ENCODE measurements at places on chromosomes 13 and 19.

- no peak for DNase-seq
These were observed 1552.2 kb downstream of the PCDH9 start for GRCh38 chr13:65677906-65678305.

- DNase-seq, result no peak
These were observed 73.5 kb upstream of the GJB6 start for GRCh38 chr13:20305587-20305986.

DNA sequence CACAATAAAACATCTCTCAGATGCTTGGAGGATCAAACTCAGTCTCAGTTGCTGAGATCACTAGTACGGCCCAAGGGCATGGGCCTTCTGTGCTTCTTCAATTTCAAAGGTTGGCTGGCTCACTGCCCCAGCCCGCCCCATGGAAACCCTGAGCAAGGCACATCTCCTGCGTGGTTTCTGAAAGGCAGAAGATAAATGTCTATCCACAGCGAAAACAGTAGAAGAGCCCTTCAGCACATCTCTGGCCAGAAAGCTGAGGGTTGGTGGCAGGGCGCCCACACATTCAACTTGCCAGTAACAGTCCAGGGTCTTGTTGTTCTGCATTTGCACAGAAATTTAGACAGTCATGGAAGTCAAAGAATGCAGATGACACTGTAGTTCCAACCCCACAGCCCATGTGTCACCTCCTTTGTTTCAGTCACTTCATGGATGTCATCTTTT, 24.0 kb upstream of the KATNAL1 start:
- DNase-seq, result no peak

GRCh38 chr13:41059456-41060081, 1.7 kb upstream of the WBP4 start:
- no peak for DNase-seq

GRCh38 chr19:48588670-48589401, 17.7 kb upstream of the SPACA4 start:
- peak; percentile 78 for DNase-seq

DNA sequence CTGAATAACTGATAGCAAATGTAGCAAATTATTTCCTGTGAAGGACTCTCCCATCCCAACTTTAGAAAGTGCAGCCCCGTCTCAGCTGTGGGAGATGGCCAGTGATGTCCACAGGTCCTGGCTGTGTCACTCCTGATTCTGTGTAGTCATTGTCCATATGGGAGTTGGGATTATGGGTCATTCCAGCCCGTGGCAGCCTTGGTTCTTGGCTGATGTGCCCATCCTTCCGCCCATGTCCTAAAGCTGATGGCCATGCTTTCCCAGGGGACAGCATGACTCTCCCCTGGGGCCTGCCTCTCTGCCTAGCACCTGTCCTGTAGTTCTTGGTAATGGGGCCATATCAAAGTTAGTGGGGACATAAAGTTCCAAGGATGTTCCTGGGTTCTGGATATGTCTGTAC, 43.9 kb upstream of the C1QTNF9 start:
- DNase-seq, result no peak

- no peak for DNase-seq
These were observed 134.3 kb downstream of the UGGT2 start for GRCh38 chr13:95918860-95919259.

GRCh38 chr13:113749507-113749906, 9.5 kb upstream of the TMEM255B start:
- no peak for DNase-seq

DNA sequence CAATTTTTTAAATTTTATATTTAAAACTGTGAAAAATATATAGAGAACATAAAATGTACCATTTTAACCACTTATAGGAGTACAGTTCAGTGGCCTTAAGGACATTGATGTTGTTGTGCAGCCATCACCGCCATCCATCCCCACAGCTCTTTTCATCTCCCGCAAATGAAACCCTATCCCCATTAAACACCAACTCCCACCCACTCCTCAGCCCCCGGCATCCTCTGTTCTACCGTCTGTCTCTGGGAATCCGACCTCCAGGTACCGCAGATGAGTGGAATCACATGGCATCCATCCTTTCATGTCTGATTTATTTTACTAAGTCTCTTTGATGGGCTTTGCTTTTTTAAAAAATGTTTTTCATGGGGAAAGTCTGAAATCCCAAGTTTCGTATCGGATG, 23.8 kb upstream of the SMIM17 start:
- no peak for DNase-seq

GRCh38 chr19:30428092-30428680, 56.0 kb downstream of the ZNF536 start:
- no peak for DNase-seq

GRCh38 chr19:32404213-32404932, 1.2 kb upstream of the DPY19L3 start:
- DNase-seq, result no peak

DNA sequence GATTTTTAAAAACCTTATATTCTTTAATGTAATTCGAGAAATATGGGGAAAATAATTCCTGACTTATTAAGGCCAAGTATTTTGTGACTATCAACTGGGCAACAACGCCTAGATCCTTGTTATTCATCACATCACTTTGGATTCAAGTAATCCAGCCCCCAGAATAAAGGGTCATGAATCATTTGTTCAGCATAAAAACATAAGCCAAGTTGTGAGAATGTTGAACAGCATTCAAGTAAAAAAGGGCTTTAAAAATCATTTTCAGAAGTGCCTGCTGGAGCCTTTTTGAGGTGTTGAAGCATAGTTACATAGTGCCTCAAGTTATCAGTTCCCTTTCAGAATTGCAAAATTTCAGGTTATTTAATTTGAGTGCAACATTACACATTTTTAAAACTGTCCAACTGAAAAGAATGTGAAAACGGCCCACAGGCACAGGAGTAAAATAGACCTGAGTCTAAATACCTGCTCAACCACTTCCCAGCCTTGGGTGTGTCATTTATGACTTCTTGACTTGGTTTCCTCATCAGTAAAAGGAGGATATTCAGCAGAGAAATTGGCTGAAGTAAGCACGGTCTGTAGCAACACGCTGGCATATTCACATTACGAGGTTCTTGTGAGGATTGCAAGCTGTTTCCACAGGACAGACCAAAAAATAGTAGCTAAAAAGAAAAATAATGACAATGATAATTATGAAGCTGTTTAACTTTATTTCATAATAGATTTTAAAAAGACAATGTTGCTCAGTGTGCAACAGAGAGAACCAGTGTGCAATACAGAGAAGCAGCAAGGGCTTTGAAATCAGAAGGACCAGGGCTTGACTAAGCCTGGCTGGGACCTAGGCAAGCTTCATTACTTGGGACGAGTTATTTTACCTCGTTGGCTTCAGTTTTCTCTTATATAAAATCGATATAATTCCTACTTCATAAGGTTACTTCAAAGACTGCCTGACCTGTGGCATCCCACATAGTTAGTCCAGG, 56.6 kb downstream of the MBNL2 start:
- DNase-seq, result no peak

GRCh38 chr13:102703726-102704035, 8.8 kb upstream of the METTL21C start:
- DNase-seq, result no peak

- DNase-seq, result no peak
These were observed 324.1 kb upstream of the KLHL1 start for GRCh38 chr13:70432276-70432805.

- DNase-seq, result no peak
These were observed 125.0 kb upstream of the SOX1 start for GRCh38 chr13:111941845-111942447.

DNA sequence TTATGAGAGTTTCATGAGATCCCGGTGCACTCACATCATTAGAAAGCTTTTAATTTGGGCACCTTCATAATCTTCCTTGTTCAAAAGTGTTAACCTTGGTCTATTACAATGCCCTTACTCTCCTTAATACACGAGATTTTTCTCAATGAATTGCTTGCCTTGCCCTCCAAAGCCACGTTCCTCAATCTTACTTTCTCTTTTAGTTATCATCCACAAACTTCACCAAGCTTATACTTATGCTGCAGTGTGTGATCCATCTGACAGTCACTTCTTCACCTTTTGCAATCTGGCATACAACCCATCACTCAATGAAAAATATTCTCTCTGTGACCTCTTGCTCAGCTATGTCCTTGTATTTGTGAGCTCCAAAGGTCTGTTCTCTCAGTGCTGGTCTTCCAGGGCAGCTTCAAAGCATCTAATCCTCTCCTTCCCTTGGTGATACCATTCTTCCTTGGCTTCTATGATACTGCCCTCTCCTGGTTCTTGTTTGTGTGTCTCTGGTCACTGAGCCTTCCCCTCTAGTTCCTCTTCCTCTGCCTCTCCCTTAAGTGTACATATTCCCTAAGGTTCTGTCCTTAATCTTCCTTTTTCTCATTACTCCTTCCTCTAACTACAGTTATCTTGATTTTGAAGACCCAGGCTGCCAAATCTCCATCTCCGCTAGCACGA, 202.2 kb upstream of the STARD13 start:
- no peak for DNase-seq

GRCh38 chr19:45814851-45815480, at the start of gene RSPH6A:
Gene RSPH6A (minus strand): TSS chr19:45815308. CDS start chr19:45815176, 132 bp downstream.
- no peak for DNase-seq

DNA sequence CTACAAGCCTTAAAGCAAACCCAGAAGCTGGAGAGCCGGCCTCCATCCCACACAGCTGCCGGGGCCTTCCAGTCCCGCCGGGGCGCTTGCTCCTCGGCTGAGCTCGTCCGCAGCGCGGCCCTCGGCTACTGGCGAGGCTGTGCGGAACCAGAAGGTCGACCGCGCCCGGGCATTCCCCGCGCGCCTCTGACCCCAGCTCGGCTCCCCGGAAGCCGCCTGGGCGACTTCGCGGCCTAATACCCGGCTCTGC, 863 bp downstream of the ANKRD10 start:
- DNase-seq, result no peak

DNA sequence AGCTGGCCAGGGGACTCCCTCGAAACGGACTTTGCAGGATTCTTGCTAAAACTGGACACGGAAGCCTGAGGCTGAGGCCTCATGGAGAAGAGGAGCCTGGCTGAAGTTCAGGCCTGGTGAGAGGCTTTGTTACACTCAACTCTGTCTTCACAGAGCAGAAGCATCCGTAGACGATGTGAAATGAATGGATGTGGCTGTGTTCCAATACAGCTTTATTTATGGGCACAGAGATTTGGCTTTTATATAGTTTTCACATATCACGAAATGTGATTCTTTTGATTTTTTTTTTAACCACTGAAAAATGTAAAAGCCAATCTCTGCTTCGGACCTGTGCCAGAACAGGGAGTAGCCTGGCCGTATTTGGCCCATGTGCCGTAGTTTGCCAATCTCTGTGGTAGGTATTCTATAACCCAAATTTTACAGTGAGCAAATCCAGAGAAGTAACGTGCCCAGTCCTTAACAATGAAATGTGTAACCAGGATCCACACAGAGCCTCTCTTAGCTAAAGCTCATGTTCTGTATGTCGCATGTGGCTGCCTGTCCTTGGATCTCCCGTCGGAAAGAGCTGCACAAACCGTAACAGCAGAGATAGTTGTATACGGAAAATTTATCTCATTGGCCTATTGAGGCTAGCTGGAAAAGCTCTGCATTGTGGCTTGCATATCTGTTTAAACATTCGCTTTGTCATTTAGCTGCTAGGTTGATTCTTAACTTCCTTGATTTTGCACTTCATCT, 171.6 kb upstream of the RNF113B start:
- DNase-seq, result no peak

- no peak for DNase-seq
These were observed 221.5 kb downstream of the RGCC start for GRCh38 chr13:41678848-41679247.

- DNase-seq, result no peak
These were observed 69.7 kb downstream of the UFM1 start for GRCh38 chr13:38419312-38419873.

DNA sequence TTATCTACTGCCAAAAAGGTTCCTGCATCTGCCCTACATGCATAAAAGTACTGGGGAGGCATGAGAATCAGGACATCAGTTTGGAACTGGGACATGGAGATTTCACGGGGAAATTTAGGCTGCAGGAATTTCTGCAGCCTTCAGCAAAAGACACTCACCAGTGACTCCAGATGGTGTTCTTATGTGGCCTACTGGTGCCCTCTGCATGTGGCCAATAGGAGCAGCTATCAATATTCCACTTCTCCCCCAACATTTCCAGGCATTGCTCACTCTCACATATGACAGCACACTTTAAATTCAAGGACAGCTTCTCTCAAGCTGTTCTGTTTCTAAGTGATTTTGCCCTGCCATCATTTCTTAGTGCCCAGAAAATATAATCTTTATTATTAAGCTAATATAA, 570.5 kb upstream of the ARGLU1 start:
- DNase-seq, result no peak

- DNase-seq, result no peak
These were observed 61.1 kb downstream of the ZNF431 start for GRCh38 chr19:21202865-21203494.

DNA sequence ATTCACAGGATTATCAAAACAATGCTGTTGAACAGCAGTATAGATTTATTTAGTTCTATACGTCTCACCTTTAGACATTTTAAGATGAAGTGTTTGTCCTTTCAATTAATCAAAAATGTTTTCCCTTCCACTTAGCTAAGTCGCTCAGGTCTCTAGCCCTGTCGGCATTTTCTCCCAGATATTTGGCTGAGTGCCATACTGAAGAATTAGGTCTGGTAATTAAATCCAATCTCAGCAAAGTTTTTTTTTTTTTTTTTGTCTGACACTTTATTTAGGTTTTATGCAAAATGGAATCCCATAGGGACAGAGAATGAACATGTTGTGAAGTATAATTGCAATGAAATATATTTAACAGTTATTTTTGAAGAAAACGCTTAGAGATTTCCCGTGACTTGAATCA, 44.1 kb downstream of the RFC3 start:
- DNase-seq, result no peak

DNA sequence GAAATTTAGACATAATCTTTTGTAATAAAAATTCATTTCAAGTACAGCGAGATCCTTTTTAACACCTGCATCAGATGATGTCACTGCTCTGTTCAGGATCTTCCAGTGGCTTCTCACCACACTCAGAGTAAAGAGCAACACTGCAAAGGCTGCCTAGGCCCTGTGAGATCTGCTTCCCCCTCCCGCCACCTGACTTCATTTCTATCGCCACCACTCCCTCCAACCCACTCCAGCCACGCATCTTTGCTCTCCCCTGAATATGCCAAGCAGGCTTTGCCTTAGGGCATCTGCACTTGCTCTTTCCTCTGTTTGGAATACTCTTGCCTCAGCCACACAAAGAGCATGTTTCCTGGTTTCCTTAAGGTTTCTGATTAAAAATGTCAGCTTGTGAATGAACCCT, 58.3 kb downstream of the MBNL2 start:
- DNase-seq, result no peak

DNA sequence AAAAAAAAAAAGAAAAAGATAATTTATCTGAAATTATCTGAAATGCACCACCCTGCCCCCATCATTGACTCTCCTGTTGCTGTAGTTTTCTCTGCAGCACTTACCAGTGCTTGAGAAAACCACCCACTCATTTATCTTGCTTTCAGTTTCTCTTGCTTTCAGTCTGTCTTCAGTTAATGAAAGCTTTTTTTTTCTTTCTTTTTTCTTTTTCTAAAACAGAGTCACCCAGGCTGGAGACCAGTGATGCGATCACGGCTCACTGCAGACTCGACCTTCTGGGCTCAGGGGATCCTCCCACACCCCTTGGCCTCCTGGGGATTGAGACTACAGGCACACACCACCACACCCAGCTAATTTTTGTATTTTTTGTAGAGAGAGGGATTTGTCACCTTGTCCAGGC, 4.3 kb upstream of the ACP5 start:
- DNase-seq, result no peak

- DNase-seq, result no peak
These were observed 24.6 kb downstream of the ZNF813 start for GRCh38 chr19:53492153-53492552.

GRCh38 chr19:10431254-10431942, 11.1 kb downstream of the PDE4A start:
- DNase-seq, result no peak
